ENCODE measurements at places on chromosomes 6 and 20.

GRCh38 chr6:27295301-27296079 lies 16.6 kb downstream of the POM121L2 start:
- DNase-seq = peak; percentile 59

DNA sequence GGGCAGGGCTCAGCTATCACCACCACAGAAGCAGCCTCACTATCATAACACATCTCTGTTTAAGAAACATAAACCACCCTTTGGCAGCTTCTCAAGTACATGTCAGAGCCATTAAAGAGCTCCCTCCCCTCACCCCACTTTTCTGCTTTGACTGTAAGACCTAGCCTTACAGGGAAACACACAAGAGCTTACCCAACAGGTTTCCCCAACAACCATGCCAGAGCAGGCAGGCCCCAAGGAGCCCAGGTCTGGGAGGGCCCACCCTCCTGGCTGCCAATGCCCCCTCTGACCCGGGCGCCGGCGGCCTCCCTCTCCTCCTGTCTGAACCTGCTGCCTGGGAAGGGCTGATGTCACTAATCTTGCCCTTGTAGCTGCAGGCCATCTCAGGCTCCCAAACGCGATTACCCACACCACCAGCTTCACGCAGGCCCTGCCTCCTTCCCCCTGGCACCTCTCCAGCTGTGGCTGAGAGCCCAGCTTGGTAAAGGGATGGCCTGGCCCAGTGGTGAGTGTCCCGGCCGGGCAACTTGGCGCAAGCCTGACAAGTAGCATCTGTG lies 402.0 kb downstream of the MAFB start:
- peak; percentile 9 for DNase-seq

DNA sequence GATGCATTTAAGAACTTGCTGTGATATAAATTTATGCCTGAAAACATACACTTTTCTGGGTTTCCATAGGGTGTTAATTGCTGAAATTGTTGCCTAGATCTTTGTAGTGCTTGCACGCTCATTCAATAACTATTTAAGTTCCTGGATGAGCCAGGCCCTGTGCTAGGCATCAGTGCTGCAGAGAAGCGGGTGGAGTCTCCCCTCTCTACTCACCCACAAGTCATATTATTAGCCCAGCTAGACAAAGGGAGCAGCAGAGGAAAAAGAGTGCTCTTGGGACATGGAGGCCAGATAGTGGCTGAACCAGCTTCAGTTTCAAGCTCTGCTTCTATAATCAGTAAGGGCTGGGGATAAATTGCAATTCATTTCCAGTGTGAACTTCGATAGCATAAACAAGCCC lies 329.1 kb downstream of the TFAP2B start:
- no peak for DNase-seq

GRCh38 chr20:61561111-61561830 lies 309.2 kb downstream of the CDH4 start:
- DNase-seq = no peak

DNA sequence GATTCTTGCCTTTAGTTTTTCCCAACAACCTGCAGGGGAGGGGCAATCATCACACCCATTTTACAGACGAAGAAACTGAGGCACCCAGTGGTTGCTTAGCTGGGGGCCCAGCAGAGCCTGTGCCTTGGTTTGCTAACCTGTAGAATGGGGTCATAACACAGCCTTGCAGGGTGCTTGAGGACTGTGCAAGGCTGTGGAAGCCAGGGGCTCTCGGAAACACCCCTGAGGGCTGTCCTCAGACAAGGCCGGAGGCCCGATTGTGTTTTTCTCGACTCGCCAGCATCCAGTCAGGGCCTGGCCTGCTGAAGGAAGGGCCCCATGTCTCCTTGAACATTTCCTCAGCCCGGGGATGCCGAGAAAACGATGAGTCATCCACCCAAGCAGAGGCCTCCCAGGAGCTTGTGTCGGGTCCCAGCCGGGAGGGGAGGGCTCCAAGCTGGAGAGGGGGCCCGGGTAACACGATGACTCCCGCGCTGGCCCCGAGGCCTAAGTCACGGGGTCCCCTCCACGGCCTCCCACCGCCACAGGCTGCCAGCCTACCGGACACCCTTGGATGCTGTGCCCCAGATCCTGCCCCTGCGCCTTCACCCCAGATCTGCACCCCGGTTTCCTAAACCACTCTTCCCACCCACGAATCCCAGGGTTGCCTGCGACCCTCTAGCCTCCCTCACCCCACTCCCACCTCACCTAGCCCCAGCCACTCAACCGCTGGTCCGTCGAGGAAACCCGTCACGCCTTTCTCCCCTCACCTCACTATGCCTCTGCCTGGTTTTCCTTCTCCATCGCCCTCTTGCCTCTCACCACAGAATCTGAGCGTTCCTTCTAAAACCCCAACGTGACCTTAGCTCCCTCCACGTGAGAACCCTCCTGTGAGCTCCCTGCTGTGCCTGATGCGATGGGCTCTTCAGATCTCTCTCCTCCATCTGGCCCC lies 10.6 kb downstream of the NOL4L start:
- peak; percentile 81 for DNase-seq

DNA sequence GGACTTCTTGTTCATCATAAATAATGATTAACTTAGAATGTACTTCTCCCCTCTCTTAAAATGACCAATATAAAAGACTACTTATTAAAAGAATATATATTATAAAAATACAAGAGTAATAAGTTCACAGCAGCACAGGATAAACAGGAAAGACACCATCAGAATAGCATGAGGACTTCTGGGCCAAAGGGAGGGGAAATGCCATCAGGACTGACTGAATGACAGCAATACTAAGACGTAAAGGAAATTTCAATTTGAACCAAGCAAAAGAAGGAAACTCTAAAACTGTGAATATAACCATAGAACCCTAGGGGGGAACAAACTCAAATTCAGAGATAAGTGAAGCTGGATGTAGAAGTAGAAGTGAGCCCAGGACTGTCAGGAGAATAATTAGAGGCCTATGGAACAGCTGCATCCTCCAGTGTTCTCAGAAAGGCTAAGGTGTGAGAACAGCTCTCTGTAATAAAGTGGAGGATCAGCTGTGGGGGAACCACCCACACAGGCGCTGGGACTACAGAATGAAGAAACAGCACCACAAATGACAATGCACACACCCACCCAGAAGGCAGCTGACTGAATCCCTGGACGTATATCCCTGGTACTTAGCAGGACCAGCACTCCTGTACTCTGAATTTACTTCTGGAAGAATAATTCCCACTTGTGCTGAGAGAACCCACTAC lies 37.8 kb downstream of the ZHX3 start:
- DNase-seq = no peak

All from adipocyte (in vitro differentiated cells).